ENCODE measurements at places on chromosomes 5 and 9. TPM values are rescaled to one million over a fixed set of nuclear protein-coding genes. Genes with fewer than 3 reads are reported as not detected.

DNA sequence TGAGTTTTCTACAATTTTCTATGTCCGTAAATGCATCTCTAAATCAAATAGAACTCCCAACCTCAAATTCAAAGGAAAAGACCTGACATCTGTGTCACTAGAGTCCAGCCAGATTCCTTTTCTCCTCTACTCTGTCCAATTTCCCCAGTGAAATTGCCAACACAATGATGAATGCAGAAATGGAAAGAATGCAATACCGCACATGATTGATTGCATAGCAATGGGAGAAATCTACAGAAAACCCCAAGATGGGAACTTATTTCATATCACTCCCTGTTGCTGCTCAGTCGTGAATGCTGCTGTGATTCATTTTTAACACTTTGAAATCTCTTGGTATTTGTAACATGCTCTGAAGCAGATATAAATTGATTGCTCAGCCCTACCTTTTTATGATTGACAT is 355.1 kb upstream of the TUSC1 start:
- no peak for DNase-seq
- no peaks in the 10 kb centered on the region for H3K4me1 ChIP-seq
- no peaks in the 10 kb centered on the region for H3K27me3 ChIP-seq

DNA sequence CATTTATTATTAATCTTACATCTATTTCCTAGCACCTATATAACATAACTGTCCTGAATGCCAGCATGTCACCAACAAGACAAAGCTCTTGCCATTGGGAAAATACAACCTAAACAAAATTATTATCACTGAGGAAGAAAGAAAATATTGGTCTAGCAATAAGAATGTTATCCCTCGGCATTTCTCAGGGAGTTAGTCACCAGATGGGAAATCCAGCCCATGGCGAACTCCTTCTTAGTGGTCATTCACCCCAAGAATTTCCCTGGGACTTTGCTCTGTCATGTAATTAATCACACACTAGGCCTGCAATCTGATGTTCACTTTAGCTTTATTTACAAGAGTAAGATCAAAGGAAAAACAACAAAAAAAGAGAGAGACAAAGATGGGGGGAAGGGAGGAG is 56.1 kb upstream of the TAS2R1 start:
- H3K4me3 ChIP-seq = no peak overlapping the region
- no peaks in the 10 kb centered on the region for H3K4me1 ChIP-seq
- H3K36me3 ChIP-seq = no peaks in the 10 kb centered on the region
- H3K27me3 ChIP-seq = no peaks in the 10 kb centered on the region
- DNase-seq = no peak
- no peak overlapping the region for H3K27ac ChIP-seq

DNA sequence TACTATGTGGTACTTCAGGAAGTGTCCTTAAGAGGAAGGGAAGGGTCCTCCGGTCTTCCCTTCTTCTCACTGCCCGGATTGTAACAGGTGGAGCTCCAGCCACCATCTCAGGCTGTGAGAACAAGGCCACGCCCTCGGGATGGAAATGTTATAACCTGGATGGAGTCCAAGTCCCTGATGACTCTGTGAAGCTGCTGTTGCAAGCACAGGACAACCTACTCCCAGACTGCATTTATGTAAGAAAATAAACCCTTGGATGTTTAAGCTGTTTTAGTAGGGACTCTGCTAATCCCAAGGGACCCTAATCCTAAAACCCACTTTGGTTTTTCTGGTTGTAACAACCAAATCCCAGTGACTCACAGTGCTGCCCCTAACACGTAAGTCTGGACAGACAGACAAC is 221.6 kb downstream of the ACTL7B start:
- no peak for DNase-seq
- no peak overlapping the region for H3K4me3 ChIP-seq
- H3K27me3 ChIP-seq = no peaks in the 10 kb centered on the region
- H3K4me1 ChIP-seq = no peaks in the 10 kb centered on the region
- H3K27ac ChIP-seq = no peak overlapping the region

Gene DCTN3
- 45.1 TPM for polyA plus RNA-seq

DNA sequence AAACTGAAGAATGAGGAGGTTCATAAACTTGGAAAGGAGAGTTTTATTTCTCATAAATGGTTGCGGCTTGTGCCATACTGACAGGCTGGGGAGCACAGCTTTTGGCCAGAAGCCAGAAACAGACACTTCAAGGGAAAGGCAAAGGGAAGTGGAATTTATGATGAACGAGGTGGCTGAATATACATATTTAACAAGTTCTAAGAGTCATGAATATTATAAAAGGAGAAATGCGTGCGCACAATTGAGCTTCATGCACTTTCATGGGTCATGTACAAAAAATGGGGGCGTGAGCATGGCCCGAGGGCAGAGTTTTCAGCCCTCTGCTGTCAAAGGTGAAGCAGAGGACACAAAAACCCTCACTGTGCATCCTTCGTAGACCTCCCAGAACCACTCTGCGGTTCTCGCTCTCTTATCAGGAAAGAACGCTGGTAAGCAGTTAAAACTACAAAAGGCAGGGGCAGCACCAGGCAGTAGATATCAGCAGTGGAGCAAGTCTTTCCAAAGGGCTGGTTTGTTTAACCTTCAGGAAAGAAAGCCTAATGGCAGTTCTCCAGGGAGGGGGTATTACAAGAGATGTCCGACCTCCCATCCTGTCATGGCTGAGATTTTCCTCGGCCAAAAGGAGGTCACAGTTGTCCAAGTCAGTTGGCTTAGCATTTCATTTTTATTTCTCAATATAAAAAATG is 29.0 kb downstream of the AUH start:
- no peak for DNase-seq
- peaks cover 9% of the 10 kb centered on the region for H3K36me3 ChIP-seq
- H3K27me3 ChIP-seq = no peaks in the 10 kb centered on the region
- H3K4me3 ChIP-seq = no peak overlapping the region
- no peak overlapping the region for H3K27ac ChIP-seq

Gene ADAMTSL1
- polyA plus RNA-seq = not detected

DNA sequence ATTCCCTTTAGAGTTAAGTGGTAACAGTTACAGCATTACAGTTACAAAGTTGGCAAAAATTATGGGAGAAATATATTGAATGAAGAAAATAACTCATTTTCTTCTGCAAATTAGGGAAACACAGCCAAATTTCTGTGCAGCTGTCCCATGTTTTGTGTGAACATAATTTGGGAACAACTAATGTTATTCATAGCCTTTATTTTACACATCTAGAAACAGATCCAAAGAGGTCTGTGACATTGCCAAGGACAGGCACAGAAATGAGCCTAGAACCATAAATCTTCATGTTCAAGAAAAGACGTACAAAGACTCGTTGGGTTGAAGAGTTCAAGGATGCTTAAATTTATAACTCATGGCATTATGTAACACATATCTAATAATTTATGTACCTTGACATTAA is 114.1 kb upstream of the TXNDC8 start:
- H3K4me1 ChIP-seq = no peaks in the 10 kb centered on the region
- no peak overlapping the region for H3K27ac ChIP-seq
- H3K27me3 ChIP-seq = no peaks in the 10 kb centered on the region

DNA sequence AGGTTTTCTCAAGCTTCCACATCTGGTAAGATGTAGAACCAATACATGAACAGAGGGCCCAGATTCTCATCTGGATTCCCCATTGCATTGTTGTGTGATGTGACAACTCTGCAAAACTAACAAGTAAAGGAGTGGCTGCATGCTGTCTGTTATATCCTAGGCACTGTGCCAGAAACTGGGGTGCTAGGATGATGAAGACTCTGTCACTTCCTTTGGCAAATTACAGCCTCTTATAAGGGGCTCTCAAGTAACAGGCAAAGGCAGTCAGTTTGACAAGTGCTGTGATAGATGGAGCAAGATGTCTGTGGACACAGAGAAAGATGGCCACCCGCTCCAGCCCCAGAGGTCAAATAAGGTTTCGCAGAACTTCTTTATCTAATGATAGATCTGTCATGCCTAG is 115.7 kb downstream of the PAPPA start:
- no peak overlapping the region for H3K27ac ChIP-seq
- no peaks in the 10 kb centered on the region for H3K4me1 ChIP-seq
- DNase-seq = no peak

DNA sequence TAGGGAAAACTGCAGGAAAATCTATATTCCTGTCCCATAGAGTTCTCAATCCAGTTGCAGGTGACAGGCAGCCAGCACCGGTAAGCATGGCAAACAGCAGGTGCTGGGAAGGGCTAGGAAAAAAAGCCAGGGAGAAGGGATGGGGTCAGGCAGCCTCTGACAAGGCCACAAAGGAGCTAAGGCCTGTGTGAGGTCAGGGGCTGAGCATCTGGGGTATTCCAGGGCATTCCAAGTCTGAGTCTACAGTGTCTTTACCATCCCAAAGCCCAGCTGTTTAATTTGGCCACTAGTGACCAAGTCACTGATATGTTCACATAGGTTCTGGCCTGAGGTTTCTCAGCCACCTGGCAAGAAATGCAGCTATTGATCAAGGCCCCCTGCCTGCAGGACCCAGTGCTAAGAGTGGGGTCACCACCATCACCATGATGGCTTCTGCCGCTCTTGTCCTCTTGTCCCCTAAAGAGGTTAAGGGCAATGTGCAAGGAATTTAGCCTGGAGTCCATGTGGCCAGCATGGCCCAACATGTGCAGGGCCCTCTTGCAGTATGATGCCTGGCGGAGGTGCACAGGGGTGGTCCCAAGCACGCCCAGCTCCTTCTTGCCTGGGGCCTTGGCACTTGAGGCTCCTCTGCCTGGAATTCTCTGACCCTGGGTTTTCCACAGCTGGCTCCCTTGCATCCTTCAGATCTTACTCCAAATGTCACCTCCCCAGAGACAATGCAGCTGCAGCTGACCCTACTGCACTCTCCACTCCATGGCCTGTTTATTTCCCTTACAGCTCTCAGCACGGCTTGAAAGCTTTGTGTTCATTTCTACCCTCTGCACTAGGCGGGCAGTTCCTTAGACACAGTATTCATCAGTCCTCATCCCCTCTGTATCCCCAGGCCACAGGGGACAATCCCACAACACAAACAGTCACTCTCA is 213.1 kb downstream of the MSX2 start:
- H3K27ac ChIP-seq = no peak overlapping the region
- H3K4me1 ChIP-seq = no peaks in the 10 kb centered on the region
- H3K36me3 ChIP-seq = no peaks in the 10 kb centered on the region
- H3K4me3 ChIP-seq = no peak overlapping the region

DNA sequence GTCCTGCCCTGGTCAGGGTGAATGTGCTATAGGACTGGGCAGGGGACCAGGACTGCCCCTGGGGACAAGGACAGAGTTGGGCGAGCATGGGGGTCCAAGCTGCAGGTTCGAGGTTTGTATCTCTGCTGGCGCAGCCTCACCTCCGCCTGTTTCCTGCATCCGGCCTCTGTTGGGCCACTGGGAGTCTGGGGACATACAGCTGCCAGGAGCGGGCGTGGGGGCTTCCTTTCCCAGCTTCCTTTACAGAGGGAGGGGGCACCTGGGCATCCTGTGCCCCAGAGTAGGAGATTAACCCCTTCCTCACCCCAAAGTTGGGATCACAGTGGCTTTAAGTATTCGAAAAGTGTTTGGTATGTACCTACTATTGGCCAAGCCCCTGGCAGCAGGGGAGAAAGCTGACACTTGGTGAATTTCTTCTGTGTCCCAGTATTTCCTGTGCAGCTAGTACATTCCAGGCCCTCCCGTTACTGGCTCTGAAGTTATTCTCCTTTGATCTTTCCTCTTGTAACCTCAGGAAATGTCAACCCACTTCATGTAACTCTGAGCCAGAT is 19.0 kb downstream of the OLFML2A start:
- H3K36me3 ChIP-seq = no peaks in the 10 kb centered on the region
- H3K4me3 ChIP-seq = no peak overlapping the region
- peaks cover 4% of the 10 kb centered on the region for H3K27me3 ChIP-seq
- H3K27ac ChIP-seq = no peak overlapping the region

- no peak overlapping the region for H3K27ac ChIP-seq
- no peak for DNase-seq
- no peaks in the 10 kb centered on the region for H3K27me3 ChIP-seq
- H3K36me3 ChIP-seq = no peaks in the 10 kb centered on the region
- no peaks in the 10 kb centered on the region for H3K4me1 ChIP-seq
These were observed 268.8 kb upstream of the NREP start for GRCh38 chr5:112025757-112026156.

Gene SLC34A3
- not detected for polyA plus RNA-seq

Gene PTGS1
- polyA plus RNA-seq = 4.0 TPM
